SK-N-DZ (cell line): ENCODE measurements at places on chromosomes 11 and 22.

GRCh38 chr11:28488336-28488735, 380.1 kb downstream of the METTL15 start:
- DNase-seq, result peak; percentile 57

- no peak for DNase-seq
Measured at GRCh38 chr11:6622261-6623171, 3.3 kb upstream of the TPP1 start.

DNA sequence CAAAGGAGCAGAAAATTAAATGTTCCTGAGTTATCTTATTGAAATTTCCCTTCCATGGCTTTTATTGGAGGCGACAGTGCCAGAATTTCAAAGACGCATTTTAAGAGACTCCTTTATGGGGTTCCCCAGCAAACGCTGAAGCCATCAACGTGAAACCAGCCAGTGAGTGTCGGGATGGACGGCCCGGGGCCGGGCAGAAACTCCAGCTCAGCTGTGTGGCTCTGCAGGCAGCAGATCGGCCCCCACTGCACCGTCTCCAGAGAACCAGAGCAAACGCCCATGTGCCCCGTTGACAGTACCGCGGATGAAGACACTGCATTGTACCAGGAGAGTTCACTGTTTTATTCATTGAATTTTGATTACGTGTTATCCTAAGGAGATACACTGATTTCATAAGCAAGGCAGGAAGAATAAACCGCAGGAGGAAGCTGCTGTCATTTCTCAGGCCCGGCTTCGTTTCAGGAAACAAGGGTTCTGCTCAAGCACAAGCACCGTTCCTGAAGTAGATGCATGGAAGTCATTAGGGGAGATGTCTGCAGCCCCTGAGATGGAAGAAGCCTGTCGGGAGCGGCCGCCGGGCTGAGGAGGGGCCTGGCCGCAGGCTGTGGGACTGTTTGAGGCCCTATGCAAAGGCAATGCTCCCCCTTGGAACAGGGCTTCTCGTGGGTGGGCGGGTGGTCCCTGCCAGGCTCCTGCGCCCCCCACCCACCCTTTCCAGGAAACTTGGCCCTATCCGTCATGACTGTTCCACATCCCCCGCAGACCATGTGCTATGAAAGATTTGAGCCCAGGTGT, 639.7 kb downstream of the TBC1D22A start:
- DNase-seq, result no peak

DNA sequence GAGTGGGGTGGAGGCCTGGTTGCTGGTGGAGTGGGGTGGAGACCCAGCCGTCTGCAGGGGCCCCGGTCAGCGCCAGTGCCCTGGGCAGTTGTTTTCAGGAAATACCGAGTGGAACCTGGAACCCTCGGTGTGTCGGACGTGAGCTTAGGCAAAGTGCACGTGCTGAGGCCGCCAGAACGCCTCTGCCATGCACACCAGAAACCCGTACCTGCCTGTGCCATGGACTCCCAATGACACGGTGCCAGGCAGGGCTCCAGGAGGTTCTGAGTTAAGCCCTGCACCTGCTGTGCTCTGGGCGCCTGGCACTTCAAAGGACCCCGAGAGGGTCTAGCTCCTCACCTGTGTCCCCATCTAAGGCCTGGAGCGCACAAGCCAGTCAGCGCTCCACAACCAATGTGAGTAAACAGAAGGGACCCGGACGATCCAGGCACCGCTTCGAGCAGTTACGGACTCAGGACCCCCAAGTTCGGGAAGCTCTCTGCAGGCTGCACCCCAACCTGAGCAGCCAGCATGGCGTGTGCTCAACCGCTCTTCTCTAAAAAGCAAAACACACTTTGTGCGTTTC, 12.3 kb downstream of the TOLLIP start:
- DNase-seq, result no peak

DNA sequence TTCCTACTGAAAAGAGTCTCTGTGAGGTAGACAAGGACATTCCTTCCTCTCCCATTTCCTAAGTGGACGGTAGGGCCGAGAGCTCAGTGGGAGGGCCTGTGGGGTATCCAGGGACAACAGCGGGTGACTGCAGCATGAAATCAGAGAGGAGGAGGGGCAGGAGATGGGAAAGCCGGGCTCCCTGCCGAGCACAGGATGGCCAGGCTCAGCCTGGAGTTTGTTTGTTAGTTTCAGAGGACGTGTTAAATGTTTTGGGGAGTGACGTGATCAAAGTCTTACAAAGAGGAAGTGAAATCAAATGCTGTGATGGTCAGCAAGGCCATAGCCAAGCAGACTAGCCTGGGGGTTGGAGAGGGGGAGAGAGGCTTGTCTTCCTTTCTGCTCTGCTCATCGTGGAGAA, 152.7 kb downstream of the ADAMTS15 start:
- DNase-seq, result no peak

DNA sequence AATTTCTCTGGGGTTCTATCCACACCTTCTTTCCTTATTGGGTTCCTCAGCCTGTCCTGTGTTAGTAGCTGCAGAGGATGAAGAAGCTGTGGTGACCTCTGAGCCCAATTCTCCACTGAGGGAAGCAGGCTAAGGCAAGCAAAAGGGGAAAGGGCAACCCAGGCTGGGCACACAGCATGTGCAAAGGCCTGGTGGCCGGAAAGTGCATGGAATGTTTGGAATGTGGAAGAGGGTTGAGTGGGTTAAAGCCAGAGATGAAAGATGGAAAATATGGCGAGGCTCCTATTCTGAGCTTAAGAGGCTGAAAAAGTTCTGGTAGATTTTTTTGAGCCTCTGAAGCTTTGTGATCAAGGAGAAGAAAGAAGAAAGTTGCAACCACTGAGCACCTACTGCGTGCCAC, 247.1 kb downstream of the MIAT start:
- DNase-seq, result no peak

DNA sequence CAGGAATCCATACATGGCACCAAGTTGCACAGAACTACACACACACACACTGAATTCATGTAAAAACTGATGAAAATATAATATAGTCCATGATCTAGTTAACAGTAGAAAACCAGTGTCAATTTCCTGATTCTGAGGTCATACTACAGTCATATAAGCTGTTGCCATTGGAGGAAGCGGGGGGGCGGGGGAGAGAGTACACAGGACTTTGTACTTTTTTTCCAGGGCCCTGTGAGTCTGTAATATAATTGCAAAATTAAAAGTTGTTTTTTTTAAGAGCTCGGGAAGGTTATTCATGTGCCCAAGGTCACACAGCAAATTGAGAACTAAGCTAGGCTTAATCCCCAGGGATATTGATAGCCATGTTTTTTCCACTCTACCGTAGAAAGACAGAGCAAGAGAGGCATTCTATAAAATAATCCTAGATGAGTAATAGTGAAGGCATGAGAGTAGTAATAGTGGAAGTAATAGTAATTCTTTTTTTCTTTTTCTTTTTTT, 312.3 kb downstream of the MN1 start:
- no peak for DNase-seq

- DNase-seq, result no peak
Measured at GRCh38 chr11:76087749-76088148, 118.6 kb downstream of the WNT11 start.

GRCh38 chr11:5507177-5507932, 2.4 kb downstream of the UBQLN3 start:
- no peak for DNase-seq

- DNase-seq, result peak; percentile 32
Measured at GRCh38 chr11:10653946-10654810, 39.4 kb downstream of the IRAG1 start.

GRCh38 chr11:40161854-40162410, 1297.5 kb downstream of the LRRC4C start:
- DNase-seq, result no peak

- DNase-seq, result no peak
Measured at GRCh38 chr11:122342089-122342744, 226.2 kb upstream of the BLID start.

DNA sequence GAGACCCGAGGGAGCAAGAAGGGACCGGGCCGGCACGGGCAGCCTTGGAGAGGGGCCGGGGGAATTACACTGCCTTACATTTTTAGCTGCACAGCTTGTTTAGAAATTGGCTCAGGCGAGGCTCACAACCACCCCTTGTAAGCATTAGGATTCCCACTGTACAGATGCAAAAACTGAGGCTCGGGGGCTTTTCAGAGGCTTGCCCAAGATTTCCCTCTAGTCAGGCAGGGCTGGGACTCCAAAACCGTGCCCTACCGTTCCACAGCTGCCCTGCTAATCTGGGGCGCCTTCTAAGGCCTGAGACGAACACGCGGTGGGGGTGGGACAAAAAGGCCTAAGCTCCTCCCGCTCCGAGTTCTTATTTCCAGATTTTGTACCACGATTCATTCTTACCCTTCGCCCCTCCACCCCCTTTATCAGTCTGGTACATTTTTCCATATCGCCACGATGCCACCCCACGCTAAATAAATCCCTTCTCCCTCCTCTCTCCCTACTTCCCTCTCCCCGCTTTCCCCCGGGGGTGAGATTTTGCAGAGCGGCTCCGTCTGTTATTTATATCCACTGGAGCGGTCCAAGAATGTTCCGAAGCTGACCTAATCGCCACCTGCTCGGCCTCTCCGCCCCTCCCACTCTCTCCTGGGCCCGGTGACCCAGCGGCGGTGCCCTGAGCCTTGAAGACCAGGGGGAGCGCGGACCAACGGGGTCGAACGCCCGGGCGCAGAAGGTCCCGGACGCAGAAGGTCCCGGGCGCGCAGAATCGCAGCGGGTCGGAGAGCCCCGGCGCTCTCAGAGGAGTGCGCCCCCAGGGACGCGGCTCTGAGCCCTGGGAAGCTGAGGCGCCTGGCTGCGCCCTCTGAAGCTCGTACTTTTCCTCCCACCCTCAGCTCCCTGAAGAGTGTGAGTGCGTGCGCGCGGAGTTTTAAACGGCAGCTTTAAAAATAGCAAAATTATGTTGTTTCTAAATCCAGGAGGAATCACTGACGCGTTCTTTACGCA, 764 bp upstream of the PACSIN3 start:
- peak; percentile 54 for DNase-seq

DNA sequence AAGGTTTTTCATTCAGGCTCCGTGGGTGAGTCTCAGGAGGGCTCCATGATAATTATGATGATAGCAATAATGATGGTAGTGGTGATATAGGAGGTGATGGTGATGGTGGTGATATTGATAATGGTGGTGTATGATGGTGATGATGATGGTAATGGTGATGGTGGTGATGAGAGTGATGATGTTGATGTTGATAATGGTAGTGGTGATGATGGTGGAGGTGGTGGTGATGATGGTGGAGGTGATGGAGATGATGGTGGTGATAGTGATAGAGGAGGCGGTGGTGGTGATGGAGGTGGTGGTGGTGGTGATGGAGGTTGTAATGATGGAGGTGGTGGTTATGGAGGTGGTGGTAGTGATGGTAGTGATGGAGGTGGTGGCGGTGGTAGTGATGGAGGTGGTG, 79.4 kb downstream of the MPPED1 start:
- DNase-seq, result no peak

- DNase-seq, result peak; percentile 38
Measured at GRCh38 chr22:17920145-17920605, 104.2 kb downstream of the MICAL3 start.

- DNase-seq, result no peak
Measured at GRCh38 chr11:3675971-3676370, 4.8 kb upstream of the CHRNA10 start.

DNA sequence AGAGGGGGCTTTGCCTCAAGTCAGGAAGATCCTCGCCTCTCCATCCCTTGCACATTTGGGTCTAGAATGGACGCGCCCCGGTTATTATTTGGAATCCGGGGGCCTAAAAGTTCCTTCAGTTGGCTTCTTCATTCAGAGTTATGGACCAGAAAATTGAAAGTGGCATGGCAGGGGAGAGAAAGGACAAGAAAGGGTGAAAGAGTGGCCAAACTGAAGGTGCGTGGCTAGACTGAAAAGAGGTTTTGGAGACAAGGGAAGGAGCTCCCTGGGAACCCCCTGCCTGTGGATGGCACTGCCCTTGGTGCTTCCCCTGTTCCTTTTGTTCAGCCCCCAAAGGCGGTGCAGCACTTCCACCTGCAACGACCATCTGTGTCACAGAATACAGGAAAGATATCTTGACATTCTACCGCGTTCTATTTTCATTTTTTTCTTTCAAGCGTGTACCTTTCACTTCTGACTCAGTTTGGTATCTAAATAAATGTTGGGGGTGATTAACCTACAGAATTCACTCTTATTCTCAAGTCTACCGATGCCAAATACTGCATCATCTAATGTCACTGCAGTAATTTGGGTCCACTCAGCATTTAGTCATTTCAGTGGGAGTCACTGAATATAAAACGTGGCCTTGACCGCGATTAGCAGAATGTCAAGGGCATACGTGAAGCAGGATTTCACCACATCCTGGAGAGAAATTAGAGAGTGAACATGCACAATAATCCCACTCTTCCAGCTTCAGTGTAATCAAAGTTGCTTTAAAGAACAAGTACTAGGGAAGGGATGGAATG, 88.1 kb upstream of the ARHGAP32 start:
- no peak for DNase-seq

GRCh38 chr11:94623120-94623735, 56.1 kb downstream of the PIWIL4 start:
- peak; percentile 90 for DNase-seq

GRCh38 chr22:37148031-37148651, 1.6 kb downstream of the IL2RB start:
- DNase-seq, result no peak

GRCh38 chr22:50530877-50531545, 1.2 kb upstream of the TYMP start:
- DNase-seq, result no peak

GRCh38 chr22:38835888-38836301, 7.9 kb downstream of the NPTXR start:
- no peak for DNase-seq

- no peak for DNase-seq
Measured at GRCh38 chr11:32325187-32325586, 110.2 kb downstream of the WT1 start.

DNA sequence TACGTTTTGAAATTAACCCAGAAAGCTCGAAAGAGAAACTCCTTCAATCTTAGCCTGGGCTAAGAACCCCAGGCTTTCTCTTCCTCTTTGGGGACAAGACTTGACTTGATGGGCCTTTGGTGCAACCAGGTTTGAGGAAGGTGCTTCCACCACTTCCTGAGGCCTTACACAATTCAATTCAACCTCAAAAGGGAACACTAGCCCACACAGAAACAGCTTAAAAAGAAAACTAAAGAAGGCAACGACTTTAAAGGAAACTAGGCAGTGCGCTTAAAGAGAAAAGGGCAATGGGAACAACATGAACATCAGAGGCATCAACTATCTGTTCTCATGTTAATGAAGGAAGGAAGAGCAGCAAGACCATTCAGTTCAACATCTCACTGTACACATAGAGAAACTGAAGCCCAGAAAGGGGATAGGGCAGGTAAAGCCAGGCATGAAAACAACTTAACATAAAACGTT, 24.8 kb downstream of the PAK1 start:
- DNase-seq, result no peak
